ENCODE measurements at places on chromosomes 2 and 18. TPM values are rescaled to one million over a fixed set of nuclear protein-coding genes. Genes with fewer than 3 reads are reported as not detected.

Gene POTEC
- 1.9 TPM for total RNA-seq

Gene MROH2A
- total RNA-seq: not detected

Gene MXD1
- total RNA-seq: 5.0 TPM

Gene GNAL
- 0.85 TPM for total RNA-seq

Gene IL18R1
- 0.43 TPM for total RNA-seq

Gene SCG2
- total RNA-seq: 0.35 TPM

Gene NXPH2
- total RNA-seq: 1.0 TPM

Gene ABCG8
- 0.58 TPM for total RNA-seq

Gene PDCD1
- total RNA-seq: not detected

Gene OXER1
- total RNA-seq: 1.0 TPM

Gene TCF23
- total RNA-seq: 0.35 TPM

Gene NT5C1B
- 0.38 TPM for total RNA-seq

Gene ASAP2
- 23.7 TPM for total RNA-seq

Gene NT5DC4
- not detected for total RNA-seq

DNA sequence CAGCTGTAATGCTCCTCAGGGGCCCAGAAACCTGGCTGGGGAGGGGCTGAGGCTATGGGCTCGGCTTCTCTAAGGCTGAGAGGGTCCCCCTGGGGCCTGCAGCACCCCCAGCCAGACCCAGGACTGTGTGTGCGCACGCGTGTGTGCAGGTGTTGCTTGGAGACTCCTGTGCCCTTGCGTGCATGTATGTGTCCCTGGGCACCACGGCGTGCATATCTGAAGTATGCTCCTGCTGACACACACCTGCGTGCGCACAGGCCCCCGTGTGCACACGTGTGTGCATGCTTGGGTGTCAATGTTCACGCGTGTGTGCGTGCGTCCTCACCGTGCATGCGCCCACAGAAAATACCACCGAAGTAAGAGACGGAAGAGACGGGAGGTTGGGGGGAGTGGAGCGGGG, 14.9 kb upstream of the ECEL1 start:
- ATAC-seq: no peak

DNA sequence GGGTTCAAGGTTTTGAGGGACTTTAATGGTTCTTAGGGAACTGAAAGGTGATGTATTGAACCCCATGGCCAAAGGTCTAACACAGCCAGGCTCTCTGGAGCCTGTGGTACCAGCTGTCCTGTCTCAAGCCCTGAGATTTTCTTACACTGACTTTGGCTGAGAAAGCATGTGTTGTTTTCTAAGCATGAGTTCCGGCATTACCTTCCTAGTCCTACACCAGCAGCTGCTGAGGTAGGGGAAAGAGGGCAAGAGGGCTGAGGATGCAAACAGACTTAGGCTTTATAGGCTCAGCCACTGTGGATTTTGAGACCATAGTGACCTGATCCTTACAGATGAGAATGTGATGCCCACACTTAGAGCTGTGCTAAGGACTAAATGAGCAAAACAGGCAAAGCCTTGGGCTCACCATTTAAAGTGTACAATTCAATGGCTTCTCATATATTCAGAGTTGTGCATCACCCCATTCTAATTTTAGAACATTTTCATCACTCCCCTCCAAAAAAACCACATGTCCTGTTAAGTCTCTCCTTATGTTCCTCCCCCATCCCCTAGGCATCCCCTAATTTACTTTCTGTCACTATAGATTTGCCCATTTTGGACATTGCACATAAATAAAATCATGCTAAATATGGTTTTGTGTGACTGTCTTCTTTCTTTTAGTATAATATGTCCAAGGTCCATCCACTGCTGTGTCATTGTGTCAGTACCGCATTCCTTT, 99.7 kb upstream of the OTOS start:
- ATAC-seq: no peak

DNA sequence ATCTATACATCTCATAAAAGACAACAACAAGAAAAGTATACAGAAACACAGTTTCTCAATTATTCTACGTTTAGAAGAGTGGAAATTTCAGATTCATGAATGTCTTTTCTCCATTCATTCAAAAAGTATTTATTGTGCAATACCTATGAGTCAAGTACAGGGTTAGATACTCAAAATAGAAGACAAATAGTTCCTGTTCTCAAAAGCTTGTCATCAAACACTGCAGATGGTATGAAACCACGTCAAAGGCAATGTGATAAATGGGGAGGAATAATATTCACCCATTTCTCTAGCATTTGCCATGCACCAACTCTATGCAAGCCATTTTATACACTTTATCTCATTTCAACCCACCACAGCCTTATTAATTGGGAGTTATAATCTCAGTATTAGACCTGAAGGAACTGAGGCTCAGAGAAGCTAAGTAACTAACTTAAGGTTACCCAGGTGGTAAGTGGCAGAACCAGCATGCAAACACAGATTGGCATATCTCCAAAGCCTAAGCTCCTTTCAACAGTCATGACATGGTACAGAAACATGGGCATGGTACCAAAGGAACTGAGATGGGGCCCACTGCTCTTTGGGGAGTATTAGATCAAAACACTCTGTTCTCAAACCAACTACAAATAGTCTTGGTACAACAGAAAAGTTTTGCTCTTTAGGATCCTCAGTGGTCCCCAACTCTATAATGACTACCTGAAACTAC, 67.2 kb upstream of the NPAS2 start:
- ATAC-seq: no peak

- no peak for ATAC-seq
These were observed 217.8 kb upstream of the MEIS1 start for GRCh38 chr2:66217039-66217585.

- ATAC-seq: no peak
These were observed 21.7 kb upstream of the IHH start for GRCh38 chr2:219082332-219082958.

GRCh38 chr2:98716786-98717185, 14.1 kb downstream of the MGAT4A start:
- ATAC-seq: no peak

DNA sequence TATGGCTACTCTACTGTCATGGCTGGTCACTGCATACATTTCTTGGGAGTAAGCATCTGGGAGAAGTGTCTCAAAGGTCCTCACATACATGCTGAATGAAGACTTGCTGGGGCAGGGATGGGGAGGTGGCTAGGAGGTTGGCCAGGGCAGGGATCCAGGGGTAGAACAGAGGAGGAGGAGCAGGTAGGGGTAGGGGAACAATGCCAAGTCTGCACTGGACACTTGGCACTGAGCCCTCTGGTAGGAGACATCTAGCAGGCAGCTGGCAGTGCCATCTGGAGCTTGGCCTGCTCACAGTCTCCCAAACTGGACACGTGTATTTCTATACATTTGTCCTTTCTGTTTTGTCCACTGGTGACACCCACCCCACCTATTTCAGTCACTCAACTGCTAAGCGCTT, 62.7 kb upstream of the REV1 start:
- ATAC-seq: no peak

GRCh38 chr2:152425765-152426727, 91.1 kb downstream of the FMNL2 start:
- ATAC-seq: peak; percentile 62

GRCh38 chr18:48161911-48162698, 231.6 kb upstream of the SMAD2 start:
- ATAC-seq: no peak

- no peak for ATAC-seq
These were observed 344.1 kb upstream of the FANCL start for GRCh38 chr2:58585233-58585632.

GRCh38 chr2:217981971-217982370, 20.8 kb downstream of the TNS1 start:
- ATAC-seq: no peak

DNA sequence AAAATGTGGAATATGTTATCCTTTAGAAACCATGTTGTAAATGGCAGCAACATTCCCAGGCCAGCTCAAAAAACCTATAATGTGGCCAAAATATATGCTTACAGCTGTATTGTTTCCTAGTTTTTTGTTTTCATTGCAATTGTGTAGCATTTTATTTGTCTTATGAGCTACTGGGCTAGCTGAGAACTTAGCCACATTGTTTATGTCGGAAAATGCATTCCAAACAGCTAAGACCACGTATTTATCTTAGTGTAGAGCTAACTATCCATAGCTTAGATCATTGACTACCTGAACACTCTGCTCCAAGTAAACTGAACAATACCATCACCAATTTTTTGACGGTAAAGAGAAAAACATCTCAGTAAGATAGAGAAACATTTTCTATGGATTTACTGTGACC, 38.4 kb downstream of the METAP1D start:
- no peak for ATAC-seq

DNA sequence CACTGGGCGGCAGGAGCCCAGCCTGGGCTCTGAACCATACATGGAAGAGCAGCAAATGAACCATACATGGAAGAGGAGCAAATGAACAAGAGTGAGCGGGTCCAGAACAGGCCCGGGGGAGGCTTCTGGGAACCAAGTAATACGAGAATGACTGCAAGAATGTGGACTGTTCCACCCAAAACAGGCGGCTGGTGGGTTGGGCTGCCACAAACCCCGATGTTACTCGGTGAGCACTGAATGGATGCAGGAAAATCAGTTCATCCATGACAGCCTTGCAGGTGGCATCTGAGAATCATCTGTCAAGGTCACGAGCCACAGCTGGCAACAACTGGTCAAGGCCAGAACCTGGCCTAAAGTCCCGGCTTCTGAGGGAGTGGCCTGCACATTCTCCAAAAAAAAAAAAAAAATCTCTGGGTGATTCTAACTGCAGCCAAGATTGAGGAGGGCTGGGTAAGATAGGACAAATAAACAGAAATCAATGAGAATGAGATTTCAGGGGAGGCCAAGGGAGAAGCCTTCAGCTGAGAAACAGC, 106.1 kb downstream of the ZNF516 start:
- no peak for ATAC-seq

GRCh38 chr18:35024965-35025364, 16.2 kb upstream of the MAPRE2 start:
- ATAC-seq: peak; percentile 33

GRCh38 chr2:212197776-212198175, 340.8 kb downstream of the ERBB4 start:
- ATAC-seq: no peak

- ATAC-seq: no peak
These were observed 3.8 kb downstream of the PPP1CB start for GRCh38 chr2:28755421-28755820.

- ATAC-seq: no peak
These were observed 43.4 kb downstream of the ANXA4 start for GRCh38 chr2:69785358-69785757.

- ATAC-seq: no peak
These were observed 15.9 kb downstream of the ABCG8 start for GRCh38 chr2:43854671-43855070.

DNA sequence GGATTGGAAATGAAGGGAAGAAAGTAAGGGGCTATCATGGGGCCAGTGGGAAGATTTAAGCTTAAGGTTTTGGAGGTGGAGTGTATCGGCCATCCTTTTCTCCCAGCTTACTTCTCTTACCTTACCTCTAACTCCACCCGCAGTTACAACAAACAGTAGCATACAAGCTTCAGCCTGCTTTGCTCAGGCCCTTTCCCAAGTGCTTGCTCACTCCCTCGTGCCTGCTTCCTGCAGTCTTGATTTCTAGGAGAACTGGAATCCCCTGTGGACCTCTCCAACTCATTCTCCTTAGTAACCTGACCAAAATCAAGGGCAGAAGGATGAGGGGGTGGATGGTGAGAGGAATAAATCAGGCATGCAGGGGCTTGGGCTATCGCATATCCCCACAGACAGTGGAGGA, 5.8 kb upstream of the LYG2 start:
- ATAC-seq: no peak

DNA sequence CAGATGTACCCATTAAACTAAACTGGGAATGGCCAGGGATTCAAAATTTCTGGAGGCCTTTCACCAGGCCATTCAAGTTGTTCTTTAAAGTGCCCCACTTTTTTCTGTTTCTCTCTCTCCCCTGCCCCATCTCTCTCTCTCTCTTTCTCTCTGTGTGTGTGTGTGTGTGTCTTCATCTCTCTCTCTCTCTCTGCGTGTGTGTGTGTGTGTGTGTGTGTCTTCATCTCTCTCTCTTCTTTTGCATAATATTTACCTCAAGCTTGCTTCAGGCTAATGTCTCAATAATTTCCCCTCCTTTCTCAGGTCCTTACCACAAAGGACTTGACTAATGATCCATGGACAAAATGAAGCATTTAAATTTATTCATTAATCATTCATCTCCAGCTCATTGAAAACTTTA, 164.2 kb upstream of the KLHL14 start:
- no peak for ATAC-seq

DNA sequence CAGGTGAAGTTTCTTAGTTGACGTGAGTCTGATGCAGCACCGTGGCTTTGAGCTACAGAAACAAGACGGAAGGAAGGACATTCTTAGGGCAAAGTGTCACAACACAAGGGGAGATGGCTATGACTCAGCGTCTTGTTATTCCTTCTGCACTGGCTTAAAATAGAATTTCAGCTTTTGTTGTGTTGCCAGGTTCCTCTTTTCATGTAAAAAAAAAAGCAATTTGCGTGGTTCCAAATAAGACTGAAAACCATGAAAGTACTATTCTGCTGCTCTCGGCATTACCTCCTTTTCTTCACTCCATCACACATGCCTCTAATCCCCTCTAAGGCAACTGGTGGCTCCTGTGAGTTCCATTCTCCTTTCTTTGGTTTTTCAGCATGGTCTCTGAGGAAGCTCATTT, 150.1 kb downstream of the ANTXR1 start:
- no peak for ATAC-seq

DNA sequence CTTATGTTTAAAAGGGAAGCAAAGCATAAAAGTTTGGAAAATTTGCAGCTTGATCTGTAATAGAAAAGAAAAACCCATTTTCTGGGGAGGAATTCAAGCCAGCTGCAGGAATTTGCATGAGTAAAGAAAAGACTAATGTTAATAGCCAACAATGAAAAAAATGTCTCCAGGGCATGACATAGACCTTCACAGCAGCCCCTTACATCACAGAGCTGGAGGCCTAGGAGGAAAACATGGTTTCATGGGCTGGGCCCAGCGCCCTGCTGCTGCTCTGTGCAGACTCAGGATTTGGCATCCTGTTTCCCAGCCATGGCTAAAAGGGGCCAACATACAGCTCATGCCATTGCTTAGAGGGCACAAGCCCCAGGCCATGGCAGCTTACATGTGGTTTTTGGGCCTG, 411.6 kb upstream of the MC4R start:
- no peak for ATAC-seq

- ATAC-seq: no peak
These were observed 114.5 kb downstream of the TTC27 start for GRCh38 chr2:32742376-32742775.
